ENCODE measurements at places on chromosomes 13 and 19.
A peak's percentile ranks its signal among the peaks of the same experiment; 100 is the strongest.

DNA sequence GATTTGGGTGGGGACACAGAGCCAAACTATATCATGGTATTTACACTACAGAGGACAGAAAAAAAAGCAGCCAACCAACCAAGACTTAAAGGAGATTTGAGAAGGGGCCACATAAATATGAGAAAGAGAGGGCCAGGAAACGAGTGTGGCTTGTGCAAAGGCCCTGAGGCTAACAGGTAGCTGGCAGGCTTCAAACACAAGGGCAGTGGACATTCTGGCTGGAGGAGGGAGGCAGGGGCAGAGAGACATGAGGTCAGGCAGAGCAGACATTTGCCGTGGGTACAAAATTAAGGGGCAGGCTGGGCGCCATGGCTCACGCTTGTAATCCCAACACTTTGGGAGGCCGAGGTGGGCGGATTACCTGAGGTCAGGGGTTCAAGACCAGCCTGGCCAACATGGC is 278.7 kb downstream of the FOXO1 start:
- DNase-seq = no peak

- DNase-seq = no peak
Measured at GRCh38 chr13:45784755-45785675, 66.5 kb downstream of the SIAH3 start.

- no peak for DNase-seq
Measured at GRCh38 chr13:91245288-91245687, 102.2 kb upstream of the MIR17HG start.

GRCh38 chr13:41652735-41653361 is 195.5 kb downstream of the RGCC start:
- DNase-seq = no peak

DNA sequence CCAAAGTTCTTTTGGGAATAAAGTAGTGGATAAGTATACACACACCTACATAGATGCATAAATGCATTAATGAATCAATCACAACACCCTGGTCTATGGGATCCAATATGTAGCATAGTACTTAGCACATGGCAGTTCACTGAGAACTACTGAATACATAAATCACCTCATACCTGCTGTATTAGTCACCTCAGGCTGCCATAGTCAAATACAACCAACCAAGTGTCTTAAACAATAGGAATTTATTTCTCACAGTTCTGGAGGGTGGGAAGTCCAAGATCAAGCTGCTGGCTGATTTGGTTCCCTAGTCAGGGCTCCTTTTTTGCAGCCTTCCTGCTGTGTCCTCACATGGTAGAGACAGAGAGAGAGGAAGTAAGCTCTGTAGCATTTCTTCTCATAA is 228.2 kb downstream of the NHLRC3 start:
- DNase-seq = no peak

- DNase-seq = no peak
Measured at GRCh38 chr13:41496420-41497234, 39.3 kb downstream of the RGCC start.

GRCh38 chr13:63285426-63285825 is 1869.8 kb upstream of the PCDH20 start:
- no peak for DNase-seq

DNA sequence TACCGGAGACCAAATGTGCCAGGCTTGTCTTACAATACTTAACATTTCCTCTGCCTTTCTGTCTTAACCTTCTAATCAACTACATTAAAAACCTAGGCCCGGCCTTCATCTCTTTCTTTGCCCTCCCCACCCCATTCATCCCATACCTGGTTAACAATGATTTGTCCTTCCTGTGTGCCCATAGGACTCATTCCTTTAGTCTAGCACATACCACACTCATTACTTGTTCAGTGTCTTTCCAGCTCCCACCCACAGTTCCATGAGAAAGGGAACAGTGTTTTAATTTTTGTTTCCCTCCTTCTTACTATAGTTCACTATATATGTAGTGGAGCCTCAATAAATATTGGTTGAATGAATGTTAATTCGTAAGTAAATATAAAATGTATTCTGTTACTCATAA is 2.4 kb downstream of the CLN5 start:
- DNase-seq = no peak

GRCh38 chr13:108895220-108895704 is 265.9 kb downstream of the MYO16 start:
- DNase-seq = no peak

DNA sequence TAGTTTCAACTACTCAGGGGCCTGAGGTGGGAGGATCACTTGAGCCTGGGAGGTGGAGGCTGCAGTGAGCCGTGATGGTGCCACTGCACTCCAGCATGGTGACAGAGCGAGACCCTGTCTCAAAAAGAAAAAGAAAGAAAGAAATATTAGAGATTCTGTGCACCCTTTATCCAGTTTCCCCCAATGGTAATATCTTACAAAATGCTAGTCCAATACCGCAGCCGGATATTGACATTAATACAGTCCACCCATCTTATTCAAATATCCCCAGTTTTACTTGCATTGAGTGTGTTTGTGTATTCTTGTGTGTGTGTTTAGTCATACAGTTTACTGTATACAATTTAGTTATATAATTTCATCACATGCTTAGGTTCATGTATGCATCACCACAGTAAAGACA is 8.6 kb upstream of the IFNL4 start:
- DNase-seq = no peak

DNA sequence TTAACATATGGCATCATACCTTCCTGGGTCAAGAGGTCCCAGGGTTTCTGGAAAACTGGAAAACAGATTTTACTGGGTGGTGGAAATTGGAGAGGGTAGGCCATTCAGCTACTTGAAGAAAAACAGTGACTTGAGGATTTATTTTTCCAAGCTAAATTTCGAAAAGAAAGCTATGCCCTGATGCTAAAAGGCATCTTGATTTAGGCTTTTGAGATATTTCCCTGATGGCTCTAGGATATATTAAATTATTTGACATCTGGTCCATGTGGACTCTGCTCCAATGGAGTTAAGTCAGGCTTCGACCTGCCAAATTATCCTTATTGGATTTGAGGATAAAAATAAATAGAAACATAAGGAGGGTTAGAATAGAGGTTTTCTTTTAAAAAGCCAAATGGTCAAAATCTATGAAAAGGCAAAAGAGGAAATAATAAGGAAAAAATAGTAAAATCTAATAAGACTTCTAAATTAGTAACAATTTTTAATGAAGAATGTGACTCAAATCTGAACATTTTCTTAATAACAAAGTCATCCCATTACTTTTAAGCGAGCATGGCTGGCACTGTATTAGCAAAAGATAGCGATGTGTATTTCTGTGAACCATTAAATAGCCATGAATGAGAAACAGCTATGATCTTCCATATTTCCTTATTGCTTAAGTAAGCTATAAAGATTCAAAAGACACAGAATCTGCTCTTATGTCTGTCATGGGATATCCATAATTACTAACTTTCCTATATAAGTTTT is 190.0 kb upstream of the MIR17HG start:
- DNase-seq = no peak

GRCh38 chr19:34402074-34402600 is 2.1 kb upstream of the PDCD2L start:
- DNase-seq = no peak

DNA sequence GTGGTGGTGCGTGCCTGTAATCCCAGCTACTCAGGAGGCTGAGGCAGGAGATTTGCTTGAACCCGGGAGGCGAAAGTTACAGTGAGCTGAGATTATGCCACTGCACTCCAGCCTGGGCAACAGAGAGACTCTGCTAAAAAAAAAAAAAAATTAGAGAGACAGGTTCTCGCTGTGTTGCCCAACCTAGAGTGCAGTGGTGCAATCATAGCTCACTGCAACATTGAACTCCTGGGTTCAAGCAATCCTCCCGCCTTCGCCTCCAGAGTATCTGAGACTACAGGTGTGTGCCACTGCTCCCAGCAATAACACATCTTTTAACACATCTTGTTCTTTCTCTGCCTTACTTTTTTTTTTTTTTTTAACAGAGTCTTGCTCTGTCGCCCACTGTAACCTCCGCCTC is 32.7 kb downstream of the CLEC17A start:
- DNase-seq = peak; percentile 6
